ENCODE measurements at places on chromosomes 13 and 19.

GRCh38 chr13:98171900-98172589 lies 5.0 kb downstream of the RNF113B start:
- DNase-seq = no peak

- DNase-seq = no peak
Measured at GRCh38 chr13:24052547-24053518, 107.7 kb upstream of the SPATA13 start.

GRCh38 chr19:42075364-42075615 lies 676 bp upstream of the ZNF574 start:
- DNase-seq = peak; percentile 73

- DNase-seq = peak; percentile 23
Measured at GRCh38 chr19:40601134-40601974, at the start of gene LTBP4. TSS of gene LTBP4 (plus strand) at chr19:40601369. CDS start at chr19:40601388, 19 bp downstream.

GRCh38 chr19:801030-801860 lies 4.0 kb downstream of the PTBP1 start:
- peak; percentile 80 for DNase-seq

DNA sequence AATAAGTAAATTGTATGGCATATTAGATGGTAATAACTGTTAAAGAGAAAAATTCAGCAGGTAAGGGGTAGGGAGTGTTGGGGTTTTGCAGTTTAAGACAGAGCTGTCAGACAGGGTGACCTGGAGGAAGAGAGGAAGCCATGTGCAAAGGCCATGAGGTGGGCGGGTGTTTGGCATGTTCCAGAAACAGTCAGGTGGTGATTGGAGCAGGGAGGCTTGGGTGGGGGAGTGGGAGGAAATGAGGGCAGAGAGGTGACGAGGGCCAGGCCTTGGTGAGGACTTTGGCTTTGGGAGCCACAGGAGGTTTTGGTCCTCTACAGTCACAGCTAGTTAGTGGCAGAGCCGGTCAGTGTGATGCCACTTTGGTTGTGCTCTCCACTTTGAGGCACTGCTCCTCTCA lies 20.1 kb downstream of the RYR1 start:
- DNase-seq = no peak

DNA sequence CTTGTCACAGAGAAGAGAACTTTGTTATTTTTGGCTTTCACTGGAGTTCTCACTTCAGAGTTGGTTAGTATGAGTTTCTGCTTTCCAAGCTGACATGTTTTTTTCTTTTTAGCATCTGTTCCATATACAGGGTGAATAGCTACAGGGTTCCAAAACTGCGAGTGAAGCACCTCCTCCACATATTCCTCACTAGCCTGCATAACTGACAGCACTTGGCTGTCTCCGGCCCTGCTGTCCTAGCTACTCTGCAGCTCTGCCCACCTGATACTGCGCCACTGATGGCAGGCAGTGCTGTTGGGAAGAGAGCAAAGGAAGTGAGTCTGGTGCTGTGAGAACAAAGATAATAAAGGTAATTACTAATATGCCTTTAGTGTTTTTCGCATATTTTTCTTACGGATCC lies 6.8 kb downstream of the ATP8A2 start:
- no peak for DNase-seq

- DNase-seq = peak; percentile 58
Measured at GRCh38 chr19:42069619-42070351, at the start of gene GRIK5. TSS of gene GRIK5 (minus strand) at chr19:42070206. CDS start at chr19:42065770, 4,436 bp downstream.

- no peak for DNase-seq
Measured at GRCh38 chr13:34372581-34372980, 554.6 kb downstream of the RFC3 start.

GRCh38 chr13:111973186-111973585 lies 93.8 kb upstream of the SOX1 start:
- DNase-seq = no peak

GRCh38 chr19:17703824-17704463 lies 15.3 kb upstream of the MAP1S start:
- no peak for DNase-seq

GRCh38 chr13:114151565-114152284 lies 19.3 kb upstream of the RASA3 start:
- DNase-seq = peak; percentile 53

GRCh38 chr19:2385053-2385721 lies 25.1 kb downstream of the TMPRSS9 start:
- DNase-seq = peak; percentile 13

- DNase-seq = no peak
Measured at GRCh38 chr13:87907202-87907601, 236.0 kb downstream of the SLITRK5 start.

DNA sequence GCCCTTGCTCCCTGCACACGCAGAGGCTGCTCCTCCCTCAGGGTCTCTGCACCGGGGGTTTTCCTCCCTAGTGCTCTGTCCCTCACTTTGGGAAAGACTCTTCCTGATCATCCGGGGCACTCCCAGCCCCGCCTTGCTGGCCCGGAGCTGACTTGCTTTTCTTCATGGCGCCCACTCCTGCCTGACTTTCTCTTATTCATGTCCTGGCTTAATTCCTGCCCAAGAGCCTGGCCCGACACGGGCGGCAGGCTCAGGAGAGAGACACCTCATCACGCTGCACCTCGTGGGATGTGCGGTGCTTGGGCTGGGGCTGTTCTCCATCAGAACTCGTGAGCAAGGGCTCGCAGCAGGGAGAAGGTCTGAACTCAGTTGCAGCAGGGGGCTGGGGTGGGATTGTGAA lies 11.8 kb upstream of the PLA2G4C start:
- no peak for DNase-seq

DNA sequence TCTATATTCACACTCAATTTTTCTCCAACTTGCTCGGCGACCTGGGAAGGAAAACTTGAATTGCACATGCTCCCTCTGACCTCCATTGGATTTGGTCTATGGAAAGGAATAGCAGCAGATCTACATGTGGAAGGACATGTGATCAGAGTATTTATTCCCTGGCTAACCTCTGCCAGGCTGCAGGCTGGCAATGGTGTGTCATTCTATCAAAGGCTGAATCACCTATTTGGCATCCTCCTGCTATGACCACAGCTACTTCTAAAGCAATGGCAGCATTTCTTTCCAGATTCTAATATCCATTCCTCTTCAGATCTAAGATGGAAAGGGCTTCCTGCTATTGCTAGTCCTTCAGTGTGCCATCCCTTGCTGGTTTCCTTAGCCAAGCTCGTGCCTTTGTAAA lies 144.3 kb upstream of the FREM2 start:
- no peak for DNase-seq

- DNase-seq = no peak
Measured at GRCh38 chr19:35902870-35903475, 644 bp downstream of the HCST start.

- DNase-seq = no peak
Measured at GRCh38 chr19:23577501-23577900, 109.5 kb downstream of the ZNF675 start.

DNA sequence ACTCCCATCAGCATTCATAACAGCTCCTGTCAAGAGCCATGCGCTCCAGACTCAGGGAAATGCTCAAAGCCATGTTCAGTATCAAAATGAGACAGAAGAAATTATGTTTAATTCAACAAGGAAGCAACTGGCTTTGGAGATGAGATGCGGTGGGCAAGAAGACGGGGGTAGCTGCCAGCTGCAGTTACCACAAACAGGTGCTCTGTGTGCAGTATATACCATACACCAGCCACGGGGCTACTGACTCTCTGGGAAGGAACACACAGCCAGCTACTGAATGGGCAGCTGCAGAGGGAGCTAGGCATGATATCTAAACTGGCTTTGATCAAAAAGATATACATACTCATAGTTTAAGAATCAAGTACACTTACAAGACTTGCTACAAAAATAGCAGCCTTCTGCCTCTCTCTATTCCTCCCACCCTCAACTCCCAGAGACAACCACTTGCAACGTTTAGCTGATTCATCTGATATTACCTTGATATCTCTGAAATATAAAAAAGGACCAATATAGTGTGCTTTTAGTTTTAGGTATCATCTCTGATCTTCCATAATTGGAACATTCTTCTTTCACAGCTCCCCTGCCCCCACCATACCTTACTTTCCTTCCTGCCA lies 593.0 kb downstream of the UQCRFS1 start:
- DNase-seq = no peak

DNA sequence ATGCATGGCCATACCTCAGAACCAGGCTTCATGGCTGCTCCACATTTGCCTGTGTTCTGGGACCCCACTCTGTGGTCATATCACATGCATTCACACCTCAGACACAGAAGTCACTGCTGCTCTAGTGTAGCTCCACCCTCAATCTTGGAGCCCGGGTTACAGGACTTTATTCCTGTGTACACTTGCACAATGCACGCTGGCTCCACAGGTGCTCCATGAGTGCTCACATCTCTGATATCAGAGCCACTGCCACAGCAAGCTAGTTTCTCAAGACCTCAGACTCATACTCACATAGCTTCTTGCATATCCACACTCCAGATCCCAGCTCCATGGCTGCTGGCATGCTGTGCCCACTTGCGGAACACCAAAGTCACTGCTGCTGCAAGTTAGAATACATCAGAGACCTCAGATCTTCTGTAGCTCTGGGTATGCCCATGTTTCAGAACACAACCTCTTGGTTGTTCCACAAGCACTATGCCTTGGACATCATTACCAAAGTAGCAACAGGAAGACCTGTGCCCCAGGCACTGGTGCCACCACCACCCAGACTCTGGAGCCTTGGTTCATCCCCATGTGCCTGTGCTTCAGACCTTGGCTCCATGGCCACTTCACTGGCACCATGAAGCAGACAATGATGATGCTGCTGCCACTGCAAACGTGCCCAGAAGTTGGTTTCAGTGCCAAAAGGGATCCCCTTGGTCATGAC lies 269.5 kb upstream of the PCDH20 start:
- DNase-seq = no peak

- no peak for DNase-seq
Measured at GRCh38 chr13:19672990-19673389, 39.5 kb downstream of the MPHOSPH8 start.

DNA sequence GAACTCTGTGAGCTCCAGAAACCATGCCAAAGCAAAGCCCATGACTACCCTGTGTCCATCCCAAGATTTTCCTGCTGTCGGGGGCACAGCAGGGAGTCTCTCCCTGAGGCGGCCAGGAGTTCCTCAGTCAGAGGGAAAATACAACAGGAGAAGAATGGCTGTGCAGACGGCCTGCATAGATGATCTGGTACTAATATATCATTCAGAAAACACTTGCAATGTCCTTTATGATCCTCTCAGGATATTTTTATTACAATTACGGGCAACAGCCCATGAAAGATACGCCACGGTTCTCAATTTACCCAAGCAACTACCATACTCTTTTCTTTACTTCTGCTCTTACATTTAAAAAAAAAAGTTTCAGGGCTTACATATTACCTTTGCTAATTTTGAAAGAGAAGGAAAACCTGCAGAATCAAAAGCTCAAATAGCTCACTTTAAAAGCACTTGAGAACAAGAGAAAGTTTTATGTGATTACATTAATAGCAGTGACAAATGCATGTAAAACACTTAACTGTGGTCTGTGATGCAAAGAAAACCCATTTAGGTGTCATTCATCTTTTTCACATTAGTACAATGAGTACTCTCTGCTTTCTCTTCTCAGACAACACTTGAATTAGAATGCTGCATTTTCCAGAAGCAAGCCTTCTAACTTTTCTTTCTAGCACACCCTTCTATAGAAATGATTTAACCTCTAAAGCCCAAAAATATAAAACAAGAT lies 460.8 kb downstream of the KLF5 start:
- peak; percentile 99 for DNase-seq

DNA sequence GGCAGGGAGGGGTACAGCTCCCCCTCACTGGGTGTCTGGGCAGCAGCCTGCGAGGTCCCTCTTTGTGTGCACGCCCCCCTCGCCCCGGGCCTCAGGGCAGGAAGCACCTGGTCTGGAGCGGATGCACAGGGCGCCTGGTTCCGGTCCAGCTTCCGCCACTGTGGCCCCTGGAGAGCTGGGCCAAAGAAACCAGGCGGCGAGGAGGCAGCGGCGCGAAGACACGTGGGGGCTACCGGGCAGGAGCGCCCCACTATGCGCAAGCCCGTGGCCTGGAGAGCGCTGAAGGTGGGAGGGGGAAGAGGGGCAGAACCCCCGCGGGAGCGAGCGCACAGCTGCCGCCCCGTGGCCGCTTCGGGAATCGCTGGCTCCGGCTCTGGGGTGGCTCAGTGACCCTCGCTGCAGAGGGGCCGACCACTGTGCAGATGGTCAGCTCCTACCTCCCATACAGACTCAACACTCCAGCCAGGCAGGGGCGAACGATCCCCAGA lies 1.7 kb upstream of the LYL1 start:
- DNase-seq = no peak

DNA sequence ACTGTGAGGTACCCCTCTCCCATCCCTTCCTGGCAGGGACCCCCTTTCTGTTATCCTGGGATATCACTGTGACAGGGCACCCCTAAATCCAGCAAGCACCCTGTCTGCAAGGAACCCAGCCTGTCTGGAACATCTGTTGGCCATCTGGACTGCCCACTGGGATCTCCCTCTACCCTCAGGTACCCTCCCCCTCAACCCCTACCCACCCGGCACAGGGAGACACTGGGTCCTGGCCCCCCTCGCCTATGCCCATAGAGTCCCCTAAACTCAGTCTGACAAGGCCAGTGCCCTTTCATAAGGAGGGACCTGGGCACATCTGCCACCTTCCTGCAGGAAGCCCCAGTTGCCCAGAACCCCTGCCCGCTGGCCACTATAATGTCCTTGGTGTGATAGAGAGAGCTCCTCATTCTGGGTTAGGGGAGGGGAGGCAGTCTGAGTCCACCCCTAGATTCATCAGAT lies 2.8 kb upstream of the SLC27A5 start:
- DNase-seq = no peak

DNA sequence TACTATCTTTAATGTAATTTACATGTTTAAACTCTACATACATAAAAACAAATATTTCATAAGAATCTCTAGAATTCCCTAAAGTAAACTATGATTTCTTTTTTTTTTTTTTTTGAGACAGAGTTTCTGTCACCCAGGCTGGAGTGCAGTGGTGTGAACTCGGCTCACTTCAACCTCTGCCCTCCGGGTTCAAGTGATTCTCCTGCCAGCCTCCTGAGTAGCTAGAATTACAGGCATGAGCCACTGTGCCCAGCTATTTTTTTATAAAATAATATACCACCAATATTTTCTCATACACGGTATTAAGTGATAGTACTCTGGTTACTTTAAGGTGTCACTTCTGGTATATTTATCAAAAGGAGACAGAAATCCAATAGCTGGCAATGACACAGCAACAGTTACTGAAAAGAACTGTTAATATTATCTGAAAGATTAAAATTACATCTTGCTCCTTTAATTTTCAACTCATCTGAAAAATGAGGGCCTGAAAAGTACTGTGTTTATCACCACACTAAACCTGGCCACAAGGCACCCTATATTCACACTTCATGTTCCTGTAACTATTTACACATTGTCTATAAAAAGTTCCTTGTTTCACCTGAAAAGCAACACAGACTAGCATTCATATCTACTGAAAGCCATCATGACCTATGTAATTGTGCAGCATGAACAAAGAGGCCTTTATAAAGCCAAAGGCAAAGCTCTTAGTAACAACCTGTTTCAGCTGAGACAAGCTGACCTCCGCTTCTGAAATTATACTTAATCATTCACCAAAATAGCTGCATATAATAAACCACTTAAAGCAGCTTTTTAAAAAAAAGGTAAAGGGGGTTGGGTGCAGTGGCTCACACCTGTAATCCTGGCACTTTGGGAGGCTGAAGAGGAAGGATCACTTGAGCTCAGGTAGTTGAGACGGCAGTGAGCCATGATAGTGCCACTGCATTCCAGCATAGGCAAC lies 106.1 kb downstream of the SLC25A15 start:
- DNase-seq = peak; percentile 20

All from DMS79 treated with DMSO at 0.1 percent for 48 hours (cell line).